ENCODE measurements at places on chromosomes 3 and 15. TPM values are rescaled to one million over a fixed set of nuclear protein-coding genes. Genes with fewer than 3 reads are reported as not detected.

Gene GPR171
- polyA plus RNA-seq: 156 TPM

Gene ESYT3
- not detected for polyA plus RNA-seq

Gene NUDT16
- polyA plus RNA-seq: 4.0 TPM

Gene CAND2
- 2.3 TPM for polyA plus RNA-seq

Gene ISLR
- not detected for polyA plus RNA-seq

DNA sequence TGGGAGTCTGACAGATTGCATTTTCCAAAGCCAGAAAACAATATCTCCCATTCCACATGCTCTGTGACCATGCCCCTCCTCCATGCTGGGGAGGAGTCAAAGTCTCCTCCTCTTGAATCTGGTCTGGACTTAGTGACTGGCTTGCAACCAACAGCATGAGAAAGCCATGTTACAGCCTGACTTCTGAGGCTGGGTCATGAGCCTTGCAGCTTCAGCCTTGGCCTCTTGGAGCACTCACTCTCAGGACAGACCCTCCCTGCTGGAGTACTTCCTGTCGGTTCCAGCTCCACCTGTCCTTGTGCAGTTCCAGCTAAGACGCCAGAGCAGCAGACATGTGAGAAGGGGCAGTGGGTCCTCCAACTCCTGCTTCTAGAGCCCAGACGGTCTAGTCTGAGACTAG, 49.7 kb upstream of the RBSN start:
- no peak for DNase-seq

- no peak for DNase-seq
Observed at GRCh38 chr3:22485954-22486353, 717.2 kb upstream of the UBE2E2 start.
